ENCODE measurements at places on chromosomes 7 and 10. TPM values are rescaled to one million over a fixed set of nuclear protein-coding genes. Genes with fewer than 3 reads are reported as not detected.

Gene GLRX3
- 142 TPM for total RNA-seq

Gene TRIL
- total RNA-seq: 14.3 TPM

Gene PROSER2
- 2.0 TPM for total RNA-seq

Gene SLC13A1
- not detected for total RNA-seq
